ENCODE measurements at places on chromosomes 7 and 10. TPM values are rescaled to one million over a fixed set of nuclear protein-coding genes. Genes with fewer than 3 reads are reported as not detected.
A peak's percentile ranks its signal among the peaks of the same experiment; 100 is the strongest.

GRCh38 chr7:42993038-42993437 is 60.9 kb downstream of the MRPL32 start:
- DNase-seq: no peak

- DNase-seq: no peak
Observed at GRCh38 chr10:32980242-32980557, 22.2 kb upstream of the ITGB1 start.

LRRD1 gene
- not detected for total RNA-seq

DNA sequence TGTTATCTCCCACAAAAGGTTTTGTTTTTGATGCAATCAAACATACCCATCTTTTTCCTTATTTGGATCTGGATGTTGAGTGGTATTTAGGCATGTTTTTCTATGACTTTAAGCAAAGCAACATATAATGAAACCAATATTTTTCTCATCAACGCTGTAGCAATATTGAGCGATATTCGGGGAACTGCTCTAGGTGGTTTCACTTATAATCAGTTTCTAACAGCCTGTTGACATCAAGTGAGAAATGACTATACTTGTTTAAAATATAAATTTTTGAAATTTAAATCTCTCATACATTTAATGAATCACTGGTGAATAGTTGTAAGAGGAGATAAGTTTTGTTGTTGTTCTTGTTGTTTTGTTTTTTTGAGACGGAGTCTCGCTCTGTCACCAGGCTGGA is 52.8 kb upstream of the CCAR1 start:
- no peak for DNase-seq

GCC1 gene
- 13.1 TPM for total RNA-seq

GRCh38 chr10:31171402-31172083 is 139.9 kb upstream of the ZNF438 start:
- DNase-seq: no peak

GRCh38 chr7:13946181-13946580 is 43.3 kb downstream of the ETV1 start:
- no peak for DNase-seq

- DNase-seq: no peak
Observed at GRCh38 chr10:128594688-128595087, 468.5 kb upstream of the MKI67 start.

- no peak for DNase-seq
Observed at GRCh38 chr7:98869597-98870120, at the start of gene TMEM130. Gene TMEM130 (minus strand): TSS chr7:98870014. CDS start chr7:98869861, 153 bp downstream.

GRCh38 chr7:157851501-157852067 is 514.8 kb downstream of the DNAJB6 start:
- peak; percentile 84 for DNase-seq
